ENCODE measurements at places on chromosomes 13 and 19. TPM values are rescaled to one million over a fixed set of nuclear protein-coding genes. Genes with fewer than 3 reads are reported as not detected.

GRCh38 chr13:105785436-105785835, 750.0 kb downstream of the EFNB2 start:
- no peak for DNase-seq
- H3K27ac ChIP-seq, result no peak overlapping the region
- H3K27me3 ChIP-seq, result no peaks in the 10 kb centered on the region
- no peak overlapping the region for H3K4me3 ChIP-seq
- H3K36me3 ChIP-seq, result no peaks in the 10 kb centered on the region

GJB6 gene
- 0.73 TPM for total RNA-seq

GRCh38 chr13:59680429-59681024, 483.2 kb downstream of the DIAPH3 start:
- no peaks in the 10 kb centered on the region for H3K36me3 ChIP-seq
- no peak overlapping the region for H3K4me3 ChIP-seq
- DNase-seq, result peak; percentile 44
- no peak overlapping the region for H3K27ac ChIP-seq
- H3K27me3 ChIP-seq, result no peaks in the 10 kb centered on the region

- no peaks in the 10 kb centered on the region for H3K27me3 ChIP-seq
- DNase-seq, result no peak
- peaks cover 28% of the 10 kb centered on the region for H3K36me3 ChIP-seq
- H3K27ac ChIP-seq, result no peak overlapping the region
Measured at GRCh38 chr19:49348305-49349189, 13.3 kb downstream of the CD37 start.

TFPT gene
- total RNA-seq, result 4.8 TPM
